ENCODE measurements at places on chromosomes 4 and X.

GRCh38 chr4:3749081-3749480 lies 17.1 kb upstream of the ADRA2C start:
- DNase-seq: no peak

DNA sequence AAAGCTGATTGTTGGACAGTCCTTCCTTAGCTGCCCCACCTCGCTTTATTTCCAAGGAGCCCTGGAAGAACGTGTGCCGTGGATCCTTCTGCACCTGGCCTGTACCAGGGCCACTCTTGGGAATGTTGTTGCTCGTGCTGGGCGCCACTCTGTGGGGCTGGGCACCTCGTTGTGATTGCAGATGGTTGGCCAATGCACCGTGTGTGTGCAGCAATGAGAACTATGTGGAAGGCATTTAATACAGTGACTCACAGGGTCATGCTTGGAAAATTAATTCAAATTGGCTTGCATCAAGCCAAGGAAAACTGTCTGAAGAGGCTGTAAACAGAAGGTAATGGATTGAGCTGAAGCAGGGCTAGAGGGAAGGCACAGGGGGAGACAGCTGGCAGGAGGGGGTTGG lies 37.0 kb upstream of the CD99L2 start:
- DNase-seq: no peak

DNA sequence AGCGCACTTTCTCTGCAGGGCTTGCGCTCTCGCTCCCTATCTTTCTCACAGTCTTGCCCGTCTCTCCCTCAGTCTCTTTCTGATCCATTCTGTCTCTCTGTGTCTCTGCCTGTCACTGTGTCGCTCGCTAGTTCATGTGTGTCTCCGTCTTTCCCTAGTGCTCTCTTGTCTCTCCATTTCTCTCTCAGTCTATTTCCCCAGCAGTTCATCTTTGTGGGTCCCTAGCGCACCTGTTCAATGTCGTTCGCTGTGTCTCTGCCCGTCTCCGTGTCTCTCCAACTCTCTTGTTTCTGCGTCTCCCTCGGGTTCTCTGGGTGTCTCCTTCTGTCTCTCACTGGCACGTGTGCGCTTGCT lies 1.5 kb downstream of the GPR101 start:
- DNase-seq: no peak

DNA sequence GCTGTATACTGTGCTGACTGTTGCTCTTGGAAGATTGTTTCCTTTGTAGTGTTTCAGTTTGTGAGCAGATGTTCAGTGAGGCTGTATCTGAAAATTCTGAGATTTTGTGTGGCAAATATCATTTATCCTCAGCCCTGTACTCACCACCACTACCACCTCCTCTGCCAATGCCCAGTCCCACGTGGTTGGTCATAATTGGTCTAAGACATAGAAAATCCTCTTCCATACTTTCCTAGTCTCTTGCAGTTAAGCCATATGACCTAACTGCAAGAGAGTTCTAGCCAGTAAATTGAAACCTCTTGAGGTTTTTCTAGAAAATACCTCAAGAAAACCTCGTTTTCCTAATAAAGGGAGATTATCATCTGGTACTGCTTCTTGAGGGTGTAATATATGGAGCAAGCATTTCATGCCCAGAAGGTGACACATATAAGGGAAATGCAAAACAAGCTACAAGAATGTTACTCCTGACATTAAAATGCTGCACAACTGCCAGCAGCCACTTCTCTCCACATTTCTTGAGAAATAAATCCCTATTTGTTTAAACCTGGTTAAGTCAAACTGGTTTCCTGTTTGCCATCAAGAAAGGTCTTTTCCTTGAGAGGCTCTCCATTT lies 32.8 kb downstream of the ABCE1 start:
- DNase-seq: no peak

DNA sequence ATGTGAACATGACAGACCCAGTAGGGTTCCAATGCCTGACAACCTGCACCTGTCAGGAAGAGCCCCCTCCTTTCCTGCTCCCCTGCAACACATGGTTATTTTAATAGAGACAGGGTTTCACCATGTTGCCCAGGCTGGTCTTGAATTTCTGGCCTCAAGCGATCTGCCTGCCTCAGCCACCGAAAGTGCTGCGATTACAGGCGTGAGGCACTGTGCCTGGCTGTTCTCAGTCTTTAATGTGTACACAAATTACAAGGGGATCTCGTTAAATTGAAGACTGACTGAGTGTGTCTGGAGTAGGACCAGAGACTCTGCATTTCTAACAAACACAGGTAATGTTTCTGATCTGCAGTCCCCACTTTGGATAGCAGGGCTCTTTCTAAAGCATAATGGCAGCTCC lies 55.4 kb downstream of the NPNT start:
- no peak for DNase-seq

DNA sequence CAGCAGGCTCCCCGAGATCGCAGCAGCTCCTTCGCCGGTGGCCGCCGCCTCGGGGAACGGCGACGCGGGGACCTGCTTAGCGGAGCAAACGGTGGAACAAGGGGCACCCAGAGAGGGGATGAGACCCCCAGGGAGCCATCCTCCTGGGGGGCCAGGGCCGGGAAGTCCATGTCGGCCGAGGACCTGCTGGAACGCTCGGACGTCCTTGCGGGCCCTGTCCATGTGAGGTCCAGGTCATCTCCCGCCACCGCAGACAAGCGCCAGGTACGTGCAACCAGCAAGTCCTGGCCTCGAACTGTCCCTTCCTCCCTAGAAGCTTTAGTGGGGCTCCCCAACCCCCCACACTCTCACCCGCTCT lies 156.3 kb downstream of the SOWAHB start:
- DNase-seq: no peak

DNA sequence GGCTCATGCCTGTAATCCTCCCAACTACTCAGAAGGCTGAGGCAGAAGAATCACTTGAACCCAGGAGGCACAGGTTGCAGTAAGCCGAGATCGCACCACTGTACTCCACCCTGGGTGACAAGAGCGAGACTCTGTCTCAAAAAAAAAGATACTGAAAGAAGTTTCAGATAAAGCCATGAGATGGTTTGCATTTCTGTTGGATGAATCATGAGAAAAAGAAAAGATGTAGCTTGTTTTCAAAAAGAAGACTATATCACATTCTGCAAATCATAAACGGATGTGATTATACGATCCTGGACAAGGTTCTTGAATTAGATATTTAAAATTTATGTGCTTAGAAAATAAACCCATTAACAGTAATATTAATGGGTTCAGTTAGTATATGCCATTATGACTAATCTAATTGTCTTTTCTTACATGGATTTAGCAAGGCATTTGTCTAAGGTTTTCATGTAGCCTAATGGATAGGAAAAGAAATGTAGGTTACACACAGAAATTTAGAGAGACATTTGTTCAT lies 345.9 kb downstream of the SLC7A11 start:
- DNase-seq: no peak

DNA sequence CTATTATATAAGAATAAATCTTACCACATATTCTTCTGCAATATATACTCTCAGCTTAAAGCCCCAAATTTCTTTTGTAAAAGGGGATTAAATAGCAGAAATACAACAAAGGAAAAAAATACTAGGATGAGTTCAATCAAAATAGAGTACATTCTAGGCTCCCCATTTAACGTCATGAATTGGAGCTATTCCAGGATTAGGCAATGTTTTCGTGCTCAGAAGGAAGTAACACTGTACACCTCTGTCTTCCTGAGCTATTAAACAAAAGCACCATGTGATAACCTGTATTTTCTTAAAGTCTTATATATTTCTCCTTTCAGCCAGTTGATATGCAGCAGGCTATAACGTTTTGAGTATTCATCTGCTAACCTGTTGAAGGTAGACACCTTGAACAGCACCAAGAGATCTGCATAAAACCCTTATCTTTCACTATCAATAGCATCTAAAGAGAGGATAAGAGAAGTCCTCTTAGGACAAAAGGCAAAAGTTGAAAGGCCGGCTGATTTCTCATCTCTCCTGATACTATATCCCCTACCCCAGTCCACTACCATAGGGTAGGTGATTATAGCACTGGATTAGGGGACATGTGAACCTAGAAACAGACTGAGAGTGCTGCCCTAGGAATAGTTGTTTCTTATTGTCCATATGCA lies 31.5 kb downstream of the TEC start:
- no peak for DNase-seq

- DNase-seq: no peak
Measured at GRCh38 chr4:25861280-25861950, 1.4 kb downstream of the SEL1L3 start.

GRCh38 chr4:129326571-129327460 lies 230.9 kb downstream of the C4orf33 start:
- DNase-seq: no peak

DNA sequence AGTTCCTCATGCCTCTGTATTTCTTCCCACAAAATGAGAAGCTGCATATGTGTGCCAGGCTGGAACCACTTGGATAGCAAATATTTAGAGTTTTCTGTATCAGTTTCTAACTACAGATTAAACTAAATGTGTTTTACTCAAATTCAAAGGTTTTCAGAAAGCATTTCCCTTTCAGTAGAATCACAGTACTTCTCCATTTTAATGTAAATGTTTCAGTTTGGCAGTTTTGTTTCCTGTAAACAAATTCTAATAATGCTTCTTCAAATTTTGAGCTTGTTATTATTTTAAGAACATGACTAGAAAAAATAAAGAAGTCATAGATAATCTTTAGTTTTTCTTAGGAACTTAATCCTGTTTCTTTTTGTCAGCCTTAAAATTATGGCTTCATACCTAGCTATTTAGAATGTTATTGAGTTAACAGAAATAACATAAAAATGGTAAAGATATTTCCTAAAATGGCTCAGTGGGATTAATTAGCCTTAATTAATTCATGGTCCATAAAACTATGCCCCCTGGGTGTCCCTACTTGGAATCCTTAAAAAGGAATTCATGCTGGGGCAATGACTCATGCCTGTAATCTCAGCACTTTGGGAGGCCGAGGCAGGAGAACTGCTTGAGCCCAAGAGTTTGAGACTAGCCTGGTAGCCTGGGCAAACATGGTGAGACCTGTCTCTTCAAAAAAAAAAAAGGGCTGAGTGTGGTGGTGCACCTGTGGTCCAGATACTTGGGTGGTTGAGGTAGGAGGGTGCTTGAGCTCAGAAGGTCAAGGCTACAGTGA lies 83.8 kb upstream of the GPR34 start:
- DNase-seq: no peak

- no peak for DNase-seq
Measured at GRCh38 chr4:98510757-98511517, 147.5 kb downstream of the TSPAN5 start.

- no peak for DNase-seq
Measured at GRCh38 chr4:59126159-59126558, 2016.0 kb upstream of the IGFBP7 start.

DNA sequence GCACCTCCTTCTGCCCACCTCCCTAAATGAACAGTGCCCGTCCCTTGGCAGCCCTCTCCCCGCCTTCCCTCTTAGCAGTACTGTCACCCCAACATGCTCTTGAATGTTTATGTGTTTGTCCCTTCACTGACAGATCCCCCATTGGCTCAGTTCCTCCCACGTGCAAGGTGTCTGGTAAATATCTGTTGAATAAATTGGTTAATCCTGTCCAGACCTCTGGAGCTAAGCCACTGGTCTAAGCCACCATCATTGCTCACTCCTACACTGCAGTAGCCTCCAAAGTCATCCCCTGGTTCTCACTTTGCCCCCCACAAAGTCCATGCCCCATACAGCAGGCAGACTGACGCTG lies 26.1 kb upstream of the MAN2B2 start:
- DNase-seq: no peak

GRCh38 chr4:115076691-115077090 lies 36.7 kb downstream of the NDST4 start:
- DNase-seq: no peak

DNA sequence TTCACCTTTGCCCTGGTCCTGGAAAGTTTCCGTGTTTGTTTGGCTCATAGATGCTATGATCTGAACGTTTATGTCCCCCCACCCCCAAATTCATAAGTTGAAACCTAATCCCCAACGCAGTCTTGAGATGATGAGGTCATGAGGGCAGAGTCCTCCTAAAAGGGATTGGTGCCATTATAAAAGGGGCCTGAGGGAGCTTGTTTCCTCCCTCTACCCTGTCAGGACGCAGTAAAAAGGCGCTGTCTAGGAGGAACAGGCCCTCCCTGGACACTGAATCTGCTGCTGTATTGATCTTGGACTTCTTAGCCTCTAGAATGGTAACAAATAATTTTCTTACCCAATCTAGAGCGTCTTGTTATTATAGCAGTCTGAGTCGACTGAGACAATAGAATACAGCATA lies 2190.6 kb upstream of the TENM3 start:
- DNase-seq: no peak

DNA sequence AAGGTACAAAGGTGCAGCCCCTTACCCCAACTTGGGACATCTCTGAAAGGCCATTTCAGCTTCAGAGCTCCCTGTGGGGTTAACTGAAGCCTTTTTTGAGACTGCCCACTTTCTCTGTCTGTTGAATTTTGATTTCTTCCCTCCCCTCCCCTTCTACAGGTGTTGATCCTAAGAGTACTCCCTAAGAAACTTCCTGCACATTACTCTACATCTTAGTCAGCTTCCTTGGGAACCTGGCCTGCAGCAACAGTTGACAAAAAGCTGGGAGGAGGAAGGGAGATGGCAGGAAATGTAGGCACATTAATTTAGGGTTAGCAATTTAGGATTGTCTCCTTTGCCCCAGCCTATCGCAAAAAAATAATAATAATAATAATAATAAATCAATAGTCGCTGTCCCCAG lies 1.2 kb upstream of the IDS start:
- DNase-seq: no peak

GRCh38 chr4:82728301-82728700 lies 70.3 kb downstream of the SCD5 start:
- no peak for DNase-seq

DNA sequence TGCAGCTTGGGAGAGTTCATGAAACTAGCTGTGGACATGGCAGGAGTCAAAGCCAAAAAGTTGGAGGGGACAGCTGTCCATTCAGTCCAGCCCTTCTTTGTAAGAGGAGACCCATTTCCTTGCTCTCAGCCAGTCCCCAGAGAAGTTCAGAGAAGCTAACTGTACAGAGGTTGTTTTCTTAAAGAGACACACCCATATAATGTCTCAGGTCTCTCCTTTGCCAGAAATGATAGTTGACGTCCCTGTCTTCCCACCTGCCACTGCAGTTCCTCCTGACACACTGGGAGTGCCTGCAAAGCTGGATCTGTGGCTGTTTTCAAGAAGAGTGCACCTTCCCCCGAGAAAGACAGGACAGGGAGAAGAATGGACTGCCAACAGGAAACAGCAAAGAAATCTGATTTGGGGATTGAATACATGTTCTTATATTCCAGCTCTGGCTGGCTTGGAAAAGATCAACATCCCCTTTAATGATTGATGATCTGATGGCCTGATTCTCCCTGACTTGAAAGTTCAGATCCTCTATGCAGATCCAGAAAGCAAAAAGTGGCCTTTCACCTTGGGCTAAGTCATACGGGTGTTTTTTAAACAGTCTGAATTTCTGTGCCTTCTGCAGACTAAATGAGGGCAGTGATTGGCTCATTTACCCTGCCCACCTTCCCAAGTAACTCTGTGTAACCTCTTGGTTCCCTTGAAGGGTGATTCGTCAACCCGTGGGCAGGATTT lies 87.2 kb downstream of the MAOA start:
- no peak for DNase-seq

GRCh38 chr4:180116840-180117239 lies 2126.4 kb upstream of the TENM3 start:
- DNase-seq: no peak

Measured in stimulated activated CD4-positive, alpha-beta T cell treated with anti-CD3 and anti-CD28 coated beads, TNF-alpha, amount 100 ng/mL, for 4 hours (primary cell).